ENCODE measurements at places on chromosomes 7 and 10.

DNA sequence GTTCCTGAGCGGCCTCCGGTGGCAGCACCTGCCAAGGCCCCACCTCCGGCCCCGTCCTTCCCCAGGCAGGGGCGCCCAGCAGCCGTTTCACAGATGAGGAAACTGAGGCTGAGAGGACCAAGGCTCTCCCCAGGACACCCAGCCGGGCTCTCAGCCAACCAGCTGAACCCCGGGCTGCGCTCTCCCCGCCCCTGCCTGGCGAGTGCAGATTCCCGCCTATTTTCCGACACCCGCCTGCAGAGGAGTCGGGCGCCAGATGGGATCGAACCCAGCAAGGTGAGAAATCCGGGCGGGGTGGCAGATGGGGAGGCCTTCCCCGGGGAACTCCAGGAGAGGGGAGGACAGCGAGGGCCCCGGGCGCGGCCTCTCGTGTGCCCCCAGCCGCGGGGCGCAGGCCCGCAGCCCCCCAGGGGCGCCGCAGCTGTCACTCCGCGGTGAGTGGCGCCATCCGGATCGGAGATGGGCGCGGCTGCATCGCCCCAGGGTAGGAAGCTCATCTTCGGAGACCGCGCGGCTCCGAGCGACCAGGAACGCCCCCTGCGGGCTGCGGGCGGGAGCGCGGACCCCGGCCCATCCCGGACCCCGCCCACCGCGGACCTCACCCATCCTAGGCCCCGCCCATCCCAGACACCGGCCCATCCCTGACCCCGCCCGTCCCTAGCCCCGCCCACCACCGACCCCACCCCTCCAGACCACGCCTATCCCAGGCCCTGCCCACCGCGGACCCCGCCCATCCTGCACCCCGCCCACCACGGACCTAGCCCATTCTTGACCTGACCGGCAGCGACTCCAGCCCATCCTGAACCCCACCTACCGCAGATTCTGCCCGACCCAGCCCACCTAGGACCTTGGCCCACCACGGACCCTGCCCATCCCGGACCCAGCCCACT is 90.3 kb downstream of the MICALL2 start:
- peak; percentile 43 for DNase-seq

DNA sequence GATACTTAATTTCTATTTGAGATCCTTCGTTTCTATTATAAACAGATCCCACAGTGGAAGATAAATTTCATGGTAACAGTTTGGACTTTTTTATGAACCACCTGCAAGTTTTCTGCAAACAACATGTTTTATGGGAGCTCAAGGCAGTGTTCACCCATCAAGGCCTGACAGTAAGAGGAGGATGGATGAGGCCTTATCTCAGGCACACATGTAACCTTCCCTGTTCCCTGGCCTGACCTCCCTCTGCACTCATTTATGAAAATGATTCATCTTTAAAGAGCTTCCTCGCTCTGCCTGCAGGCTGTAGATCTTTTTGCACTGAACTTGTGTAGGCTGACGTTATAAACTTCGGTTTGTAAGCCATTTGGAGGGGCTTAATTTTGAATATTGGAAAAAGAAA is 500.1 kb downstream of the GATA3 start:
- DNase-seq: no peak

DNA sequence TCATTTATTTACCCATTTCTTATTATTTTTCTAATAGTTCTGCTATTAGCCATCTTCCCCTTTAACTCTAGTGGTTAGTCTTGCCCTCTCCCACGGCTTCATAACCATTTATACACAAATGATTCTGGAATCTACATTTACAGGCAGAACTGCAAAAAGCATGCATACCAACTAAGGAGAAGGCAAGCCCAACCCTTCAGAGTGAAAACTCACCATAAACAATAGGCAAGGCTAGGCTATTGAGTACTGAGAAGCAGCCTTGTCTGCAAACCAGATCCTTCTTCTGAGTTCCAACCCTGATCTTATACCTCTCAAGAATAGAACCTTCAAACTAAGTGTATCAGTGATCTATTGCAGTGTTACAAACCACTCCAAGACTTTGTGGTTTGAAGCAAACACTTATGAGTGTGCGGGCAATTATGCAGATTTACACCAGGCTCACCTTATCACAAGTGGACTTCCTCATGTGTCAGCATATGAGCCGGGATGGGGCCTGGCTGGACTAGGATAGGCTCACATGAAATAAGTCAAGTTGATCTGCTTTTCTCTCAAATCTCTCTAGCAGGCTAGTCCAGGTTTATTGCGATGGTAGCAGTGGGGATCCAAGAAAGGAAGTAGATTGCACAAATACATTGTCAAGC is 896.9 kb upstream of the PHF14 start:
- DNase-seq: no peak

GRCh38 chr10:131573256-131573655 is 261.7 kb upstream of the TCERG1L start:
- DNase-seq: no peak

DNA sequence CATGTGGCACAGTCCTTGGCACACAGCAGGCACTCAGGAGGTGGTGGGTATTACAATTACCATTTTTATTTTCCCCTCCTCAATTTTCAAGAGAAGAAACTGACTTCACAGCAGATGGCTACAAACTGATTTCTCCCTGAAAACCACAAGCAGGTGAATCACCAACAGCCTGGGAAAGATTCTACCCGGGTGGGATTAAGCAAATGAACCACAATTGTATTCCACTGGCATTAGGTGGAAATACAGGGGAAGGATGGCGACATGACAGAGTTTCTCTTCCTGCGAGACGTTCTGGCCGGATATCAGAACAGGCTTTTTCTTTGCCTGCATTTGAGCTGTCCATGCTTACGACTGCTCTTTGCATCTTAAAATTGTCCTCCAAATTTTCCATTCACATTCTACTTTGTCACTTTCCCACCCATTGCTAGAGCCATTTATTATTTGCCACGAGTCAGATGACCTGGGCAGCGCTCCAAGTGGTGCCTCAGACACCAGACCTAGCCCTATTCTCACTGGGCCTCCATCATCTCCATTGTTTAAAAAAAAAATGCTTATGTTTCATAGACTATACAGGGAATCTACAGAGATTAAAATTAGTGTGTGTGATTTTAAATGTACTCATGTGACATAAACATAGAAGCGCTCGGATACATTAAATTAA is 4.6 kb downstream of the DENND11 start:
- DNase-seq: no peak

- DNase-seq: no peak
Observed at GRCh38 chr10:43912469-43912868, 263.8 kb upstream of the ZNF32 start.

DNA sequence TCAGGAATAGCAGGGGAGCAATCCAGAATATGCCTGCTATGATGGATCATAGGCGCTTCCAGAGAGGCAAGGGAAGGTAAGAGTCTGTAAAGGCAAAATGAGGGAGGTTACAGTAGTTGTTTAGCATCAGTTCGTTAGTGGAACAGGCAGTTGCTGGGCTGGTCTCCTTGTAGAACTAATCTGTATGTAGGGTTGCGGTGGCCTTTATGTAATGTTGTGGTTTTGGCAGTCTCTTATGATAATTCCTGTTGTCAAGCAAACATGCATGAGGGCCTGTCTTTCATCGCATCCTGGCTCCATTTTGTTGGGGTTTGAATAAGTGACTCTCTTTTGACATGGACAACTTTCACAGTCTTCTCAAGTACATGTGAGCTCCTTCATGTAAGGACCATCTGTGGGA is 427.8 kb upstream of the LRGUK start:
- no peak for DNase-seq

- no peak for DNase-seq
Observed at GRCh38 chr7:77827999-77828398, 29.4 kb downstream of the PHTF2 start.

DNA sequence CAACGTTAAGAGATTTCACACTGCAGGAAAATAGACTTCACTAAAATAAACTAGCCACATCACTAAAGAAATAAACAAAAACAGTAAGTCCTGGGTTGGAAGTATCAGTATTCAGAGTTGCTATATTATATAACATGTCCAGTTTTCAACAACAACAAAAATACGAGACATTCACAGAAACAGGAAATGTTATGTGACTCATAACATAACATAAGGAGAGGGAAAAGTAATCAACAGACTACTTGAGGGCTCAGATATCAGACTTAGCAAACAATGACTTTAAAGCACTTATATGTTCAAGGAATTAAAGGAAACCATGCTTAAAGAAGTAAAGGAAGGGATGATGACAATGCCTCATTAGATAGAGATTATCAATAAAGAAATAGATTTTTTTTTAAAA is 73.5 kb upstream of the MKLN1 start:
- DNase-seq: no peak

DNA sequence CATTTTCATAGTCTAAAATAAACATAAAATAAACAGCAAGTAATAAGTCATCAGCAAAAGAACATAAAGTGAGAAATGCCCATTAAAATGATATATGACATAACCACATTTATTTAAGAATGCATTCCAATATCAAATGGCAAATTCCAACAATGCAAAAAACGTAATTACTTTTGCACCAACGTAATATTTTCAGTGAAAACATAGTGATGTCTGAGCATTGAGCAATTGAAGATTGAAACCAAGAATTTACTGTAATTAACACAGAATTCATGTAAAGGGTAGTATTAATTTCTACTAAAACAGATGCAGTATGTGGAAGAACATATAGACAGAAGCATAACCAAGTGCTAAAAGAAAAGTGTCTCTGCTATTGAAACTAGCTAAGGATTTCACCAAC is 123.0 kb upstream of the TNS3 start:
- DNase-seq: no peak

DNA sequence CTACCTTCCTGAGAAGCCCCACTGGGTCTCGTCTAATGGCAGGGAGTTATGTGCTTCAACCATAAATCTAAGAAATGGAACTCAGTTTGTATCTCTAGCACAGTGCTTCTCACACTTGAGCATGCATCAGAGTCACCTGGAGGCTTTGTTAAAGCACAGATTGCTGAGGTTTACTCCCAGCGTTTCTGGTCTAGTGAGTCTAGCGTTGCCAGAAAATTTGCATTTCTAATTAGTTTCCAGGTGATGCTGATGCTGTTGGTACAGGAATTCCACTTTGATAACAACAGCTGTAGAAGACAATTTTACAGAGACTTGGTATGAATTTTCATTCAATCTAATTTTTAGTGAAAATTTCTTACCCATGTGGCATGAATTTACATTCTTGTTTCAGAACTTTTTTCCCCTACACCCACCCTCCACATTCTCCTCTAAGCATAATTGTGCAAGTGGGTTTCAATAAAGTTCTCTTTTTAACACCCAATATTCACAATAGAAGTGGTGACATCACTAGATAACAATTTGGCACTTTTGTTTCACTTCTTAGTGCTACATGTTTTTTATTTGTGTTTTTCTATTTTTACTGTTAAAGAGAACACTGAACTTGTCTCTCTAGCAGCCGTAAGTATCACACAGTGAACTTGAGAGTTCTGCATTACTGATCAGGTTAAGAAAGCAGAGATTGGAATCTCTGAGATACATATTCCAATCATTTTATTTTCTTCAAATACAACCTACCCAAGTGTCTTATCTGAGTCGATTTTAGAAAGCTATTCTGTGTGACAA is 48.4 kb upstream of the BET1 start:
- DNase-seq: no peak

DNA sequence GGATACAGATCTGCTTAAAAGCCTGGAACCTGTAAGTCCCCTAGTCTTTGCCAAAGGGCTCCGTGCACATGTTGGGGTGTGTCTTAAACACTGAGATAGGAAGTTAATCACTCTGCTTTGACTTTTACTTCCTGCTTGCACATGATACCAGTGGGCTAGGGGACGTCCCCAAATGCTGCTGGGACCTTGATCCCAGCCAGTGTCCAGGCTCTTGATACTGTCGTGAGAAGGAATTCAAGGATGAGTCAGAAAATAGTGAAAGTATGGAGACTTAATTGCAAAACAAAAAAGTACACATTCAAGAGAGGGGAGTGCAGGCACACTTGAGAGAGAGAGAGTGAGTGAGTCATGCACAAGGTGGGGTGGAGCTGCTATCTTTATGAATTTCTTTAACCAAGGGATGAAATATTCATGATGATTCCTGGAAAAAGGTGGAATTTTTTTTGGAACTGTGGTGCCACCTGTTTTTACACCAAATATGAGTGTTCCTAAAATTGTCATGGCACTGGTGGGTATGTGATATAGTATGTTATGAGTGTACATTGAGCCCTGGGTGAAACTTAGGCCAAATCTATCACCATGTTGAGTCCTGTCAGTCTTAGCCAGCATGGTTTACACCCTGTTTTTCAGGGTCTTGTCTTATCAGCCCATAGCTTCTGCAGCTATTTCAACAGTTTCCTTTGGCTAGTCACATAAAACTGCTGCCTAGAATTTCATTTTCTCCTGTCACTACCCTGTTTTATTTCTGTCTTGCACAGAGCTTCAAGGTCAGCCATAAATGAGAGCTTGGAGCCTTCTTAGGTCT is 88.3 kb upstream of the CYP26C1 start:
- no peak for DNase-seq

DNA sequence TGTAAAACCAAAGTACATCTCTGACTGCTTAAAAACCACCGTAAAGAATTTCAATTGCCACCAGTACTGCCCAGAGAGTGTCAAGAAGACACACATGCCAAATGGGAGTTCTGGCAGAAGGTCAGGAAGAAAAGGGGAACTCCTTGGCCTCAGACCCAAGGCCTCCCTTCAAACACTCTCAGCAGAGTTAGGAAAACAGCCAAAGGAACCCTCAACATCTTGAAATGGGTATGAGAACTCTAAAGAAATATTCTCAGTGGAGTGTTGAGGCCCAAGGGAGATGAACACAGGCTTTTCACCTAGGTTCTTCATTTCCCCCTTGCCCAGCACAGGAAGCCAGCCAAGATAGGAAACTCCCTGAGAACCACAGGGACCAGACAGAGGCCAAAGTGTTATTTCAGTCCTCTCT is 96.1 kb upstream of the ASAH2 start:
- DNase-seq: peak; percentile 37

GRCh38 chr7:159056737-159057136 is 87.9 kb downstream of the VIPR2 start:
- DNase-seq: no peak

GRCh38 chr10:6121146-6121545 is 32.3 kb downstream of the RBM17 start:
- no peak for DNase-seq

- DNase-seq: no peak
Observed at GRCh38 chr7:91567081-91568012, 303.1 kb downstream of the FZD1 start.

- DNase-seq: no peak
Observed at GRCh38 chr10:102627736-102628293, 16.5 kb upstream of the TRIM8 start.

DNA sequence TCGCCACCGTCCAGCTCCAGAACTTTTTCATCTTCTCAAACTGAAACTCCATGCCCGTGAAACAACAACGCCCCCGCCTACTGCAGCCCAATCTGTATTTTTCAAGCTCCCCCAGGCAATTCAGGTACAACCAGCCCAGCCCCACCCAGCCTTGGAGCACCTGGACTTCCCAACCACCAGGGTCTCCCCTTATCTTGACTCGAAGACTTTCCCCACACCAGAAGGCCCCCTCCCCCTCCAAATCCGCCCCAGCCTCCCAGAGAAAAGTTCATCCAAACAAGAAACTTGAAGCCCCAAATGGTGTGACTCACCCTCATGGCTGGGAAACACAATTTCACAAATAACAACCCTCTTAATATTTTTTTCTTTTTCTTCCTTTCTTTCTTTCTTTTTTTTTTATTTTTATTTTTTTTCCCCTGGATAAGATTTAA is 10.6 kb downstream of the ZCCHC24 start:
- no peak for DNase-seq
